Amniotic stem cell (primary cell): ENCODE measurements at places on chromosomes 3 and 15.

DNA sequence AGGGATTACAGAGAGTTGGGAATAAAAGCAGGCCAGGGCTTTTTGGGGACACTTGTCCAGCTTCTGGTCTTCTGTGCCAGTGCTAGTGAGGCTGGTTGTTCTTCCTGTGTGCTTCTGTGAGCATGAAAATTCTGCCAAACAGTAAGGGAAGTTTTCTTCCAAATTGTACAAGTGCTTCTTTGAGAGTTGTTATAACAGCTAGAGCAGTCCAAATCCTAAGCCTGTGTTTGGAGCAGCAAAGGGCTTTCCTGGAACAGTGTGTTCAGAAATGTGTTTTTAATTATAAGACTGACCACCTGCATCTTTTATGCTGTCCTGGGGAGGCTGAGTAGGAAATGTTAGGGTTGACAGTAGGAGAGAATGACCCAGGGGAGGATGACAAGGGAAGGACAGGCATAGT, 223.0 kb upstream of the P2RY1 start:
- DNase-seq = no peak

DNA sequence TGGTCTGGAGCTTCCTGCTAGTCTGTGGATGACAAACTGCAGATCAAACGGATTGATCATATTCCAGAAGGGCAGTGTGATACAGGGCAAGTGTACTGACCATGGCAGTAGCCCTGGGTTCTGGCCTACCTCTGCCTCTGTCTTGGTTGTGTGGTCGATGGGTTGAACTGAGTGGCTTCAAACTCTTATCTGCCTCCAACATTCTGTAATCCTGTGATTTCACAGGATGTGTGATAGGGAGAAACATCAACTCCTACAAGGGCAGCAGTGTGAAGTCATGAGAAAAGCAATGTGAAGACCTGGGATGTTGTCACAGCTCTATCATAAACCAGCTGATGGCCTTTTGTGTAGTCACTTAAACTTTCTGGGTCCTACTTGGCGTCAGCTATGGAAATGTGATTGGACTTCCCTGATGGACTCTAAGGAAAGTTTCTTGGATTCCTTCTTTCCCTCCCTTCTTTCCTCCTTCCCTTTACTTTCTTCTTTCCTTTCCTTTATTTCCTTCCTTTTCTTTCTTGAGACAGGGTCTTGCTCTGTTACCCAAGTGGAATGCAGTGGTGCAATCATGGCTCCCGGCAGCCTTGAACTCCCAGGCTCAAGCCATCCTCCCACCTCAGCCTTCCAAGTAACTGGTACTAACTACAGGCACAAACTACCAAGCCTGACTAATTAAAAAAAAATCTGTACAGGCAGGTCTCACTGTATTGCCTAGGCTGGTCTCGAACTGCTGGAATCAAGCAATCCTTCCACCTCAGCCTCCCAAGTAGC, 114.8 kb downstream of the BBX start:
- DNase-seq = no peak

DNA sequence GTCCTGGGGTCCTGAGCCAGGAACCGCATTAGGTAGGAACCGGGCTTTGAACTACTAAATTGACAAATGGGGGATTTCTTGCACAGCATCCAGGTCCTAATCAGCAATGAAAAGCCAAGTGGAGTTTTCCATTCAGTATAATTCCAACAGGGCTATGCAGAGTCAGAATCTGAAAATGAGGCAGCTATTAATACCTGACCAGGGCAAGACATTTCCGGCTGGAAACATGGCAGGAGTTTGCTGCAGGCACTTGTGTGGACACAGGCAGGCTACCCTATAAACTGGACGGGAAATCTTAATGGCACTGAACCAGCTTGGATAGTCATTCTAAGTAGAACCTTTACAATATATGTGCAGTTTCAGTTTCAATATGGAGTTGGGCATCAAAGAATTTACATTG, 553.1 kb downstream of the FGF12 start:
- DNase-seq = no peak

DNA sequence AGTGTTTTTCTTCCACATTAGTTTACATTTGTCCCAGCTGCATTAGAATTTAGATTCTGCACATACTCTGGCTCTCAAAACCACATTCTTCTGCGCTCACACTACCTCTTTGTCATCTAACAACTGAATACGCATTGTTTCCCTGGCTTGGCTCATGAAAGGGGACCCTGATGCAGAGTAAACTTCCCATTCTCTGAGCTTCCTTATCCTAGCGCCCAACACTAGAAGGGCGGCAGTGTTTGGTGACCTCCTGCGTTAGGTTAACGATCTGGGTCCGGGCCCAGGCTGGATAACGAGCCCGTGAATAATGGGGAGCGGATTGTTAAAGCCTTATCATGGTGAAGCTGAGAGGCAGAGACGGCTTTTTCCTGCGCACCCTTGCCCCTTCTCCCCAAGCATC, 63.9 kb downstream of the ETV5 start:
- DNase-seq = no peak
